ENCODE measurements at places on chromosomes 12 and 14.
A peak's percentile ranks its signal among the peaks of the same experiment; 100 is the strongest.

- DNase-seq, result peak; percentile 11
Observed at GRCh38 chr12:104569346-104570173, 112.8 kb downstream of the CHST11 start.

DNA sequence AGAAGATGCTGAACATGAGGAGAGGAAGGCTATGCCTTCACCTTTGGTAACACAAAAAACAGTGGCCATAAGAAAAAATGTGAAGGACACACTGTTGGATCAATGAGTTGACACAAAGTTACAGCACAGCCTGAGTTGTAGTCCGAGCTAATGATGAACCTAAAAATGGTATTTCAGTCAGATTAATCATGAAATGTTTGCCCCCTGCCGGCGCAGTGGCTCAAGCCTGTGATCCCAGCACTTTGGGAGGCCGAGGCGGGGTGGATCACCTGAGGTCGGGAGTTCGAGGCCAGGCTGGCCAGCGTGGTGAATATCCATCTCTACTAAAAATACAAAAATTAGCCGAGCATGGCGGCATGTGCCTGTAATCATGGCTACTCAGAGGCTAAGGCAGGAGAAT lies 1.3 kb upstream of the CAPRIN2 start:
- DNase-seq, result no peak

DNA sequence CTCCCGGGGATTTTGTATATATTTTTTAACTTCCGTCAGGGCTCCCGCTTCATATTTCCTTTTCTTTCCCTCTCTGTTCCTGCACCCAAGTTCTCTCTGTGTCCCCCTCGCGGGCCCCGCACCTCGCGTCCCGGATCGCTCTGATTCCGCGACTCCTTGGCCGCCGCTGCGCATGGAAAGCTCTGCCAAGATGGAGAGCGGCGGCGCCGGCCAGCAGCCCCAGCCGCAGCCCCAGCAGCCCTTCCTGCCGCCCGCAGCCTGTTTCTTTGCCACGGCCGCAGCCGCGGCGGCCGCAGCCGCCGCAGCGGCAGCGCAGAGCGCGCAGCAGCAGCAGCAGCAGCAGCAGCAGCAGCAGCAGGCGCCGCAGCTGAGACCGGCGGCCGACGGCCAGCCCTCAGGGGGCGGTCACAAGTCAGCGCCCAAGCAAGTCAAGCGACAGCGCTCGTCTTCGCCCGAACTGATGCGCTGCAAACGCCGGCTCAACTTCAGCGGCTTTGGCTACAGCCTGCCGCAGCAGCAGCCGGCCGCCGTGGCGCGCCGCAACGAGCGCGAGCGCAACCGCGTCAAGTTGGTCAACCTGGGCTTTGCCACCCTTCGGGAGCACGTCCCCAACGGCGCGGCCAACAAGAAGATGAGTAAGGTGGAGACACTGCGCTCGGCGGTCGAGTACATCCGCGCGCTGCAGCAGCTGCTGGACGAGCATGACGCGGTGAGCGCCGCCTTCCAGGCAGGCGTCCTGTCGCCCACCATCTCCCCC lies 777 bp downstream of the ASCL1 start:
- DNase-seq, result no peak

- no peak for DNase-seq
Observed at GRCh38 chr12:59298296-59298695, 297.5 kb upstream of the SLC16A7 start.

GRCh38 chr12:45703942-45704341 lies 25.6 kb upstream of the ARID2 start:
- no peak for DNase-seq

DNA sequence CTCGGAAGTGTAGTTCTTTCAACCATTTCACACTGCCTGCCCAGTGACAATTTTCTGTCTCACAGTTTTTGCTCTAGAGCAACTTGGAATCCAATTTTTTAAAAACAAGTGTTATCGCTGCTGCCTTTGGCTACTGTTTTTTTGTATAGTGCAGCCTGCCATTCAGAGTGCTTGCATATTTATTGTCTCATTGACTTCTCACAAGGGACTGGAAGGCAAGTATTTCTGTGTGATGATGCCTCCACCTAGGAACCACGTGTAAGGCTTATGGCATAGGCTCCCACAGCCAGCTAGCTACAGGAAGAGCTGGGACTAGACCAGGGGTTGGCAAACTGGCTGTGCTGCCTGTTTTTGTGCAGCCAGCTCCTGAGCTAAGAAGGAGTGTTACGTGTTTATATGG lies 903 bp downstream of the PARPBP start:
- DNase-seq, result no peak

- no peak for DNase-seq
Observed at GRCh38 chr14:26281280-26281998, 316.4 kb downstream of the NOVA1 start.

DNA sequence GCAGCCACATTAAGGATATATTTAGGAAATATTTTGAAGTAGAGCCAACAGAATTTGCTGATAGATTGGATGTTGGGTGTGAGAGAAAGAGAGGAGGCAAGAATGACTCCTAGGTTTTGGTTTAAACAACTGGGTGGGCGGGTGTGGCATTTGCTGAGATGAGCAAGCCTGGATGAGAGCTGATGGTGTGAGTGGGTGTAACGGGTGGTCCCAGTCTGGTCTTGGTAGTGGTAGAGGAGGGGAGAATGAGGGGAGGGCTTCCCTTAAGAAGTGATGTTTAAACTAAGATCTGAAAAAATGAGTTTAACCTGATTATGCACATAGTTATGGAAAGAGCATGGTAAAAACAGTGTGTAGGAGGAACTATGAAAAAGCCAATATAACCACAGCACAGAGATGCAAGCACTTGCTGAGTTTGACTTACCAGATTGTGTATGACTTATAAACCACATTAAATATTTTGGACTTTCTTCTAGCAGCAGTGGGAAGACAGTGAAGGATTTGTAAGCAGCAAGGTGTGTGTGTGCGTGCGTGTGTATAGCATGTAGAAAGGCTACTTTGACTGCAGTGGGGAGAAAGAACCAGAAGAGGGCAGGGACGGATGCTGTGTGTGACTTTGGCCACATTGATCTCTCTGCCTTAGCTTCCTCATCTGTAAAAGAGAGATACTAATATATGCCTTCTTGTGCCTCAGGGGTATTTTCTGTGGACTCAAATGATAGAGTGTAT lies 139.7 kb downstream of the PRIMA1 start:
- no peak for DNase-seq

DNA sequence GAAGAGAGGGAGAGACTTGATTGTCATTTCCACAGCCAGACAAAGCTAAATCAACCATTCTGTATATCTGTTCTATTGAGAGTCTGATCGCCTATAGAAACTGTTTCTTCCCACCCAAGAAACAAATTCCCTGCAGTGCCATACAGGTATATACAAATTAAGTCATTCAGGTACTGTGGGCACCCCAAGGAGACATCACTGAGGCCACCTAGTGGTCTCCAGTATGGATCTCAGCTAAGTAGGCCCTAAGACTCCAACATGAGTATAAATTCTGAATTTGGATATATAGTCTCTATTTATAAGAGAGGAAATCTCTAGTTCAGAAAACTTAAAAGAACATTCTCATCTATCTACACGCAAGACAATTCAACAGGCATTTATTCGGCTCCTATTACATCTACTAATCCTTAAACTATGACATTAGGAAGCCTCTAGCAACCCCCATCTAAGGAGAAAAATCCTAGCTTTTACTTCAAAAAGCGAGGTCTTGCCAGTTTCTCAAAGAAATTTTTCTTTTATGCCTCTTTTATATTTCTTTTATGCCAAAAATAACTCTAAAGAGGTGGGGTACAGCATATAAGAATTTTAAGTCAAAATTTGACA lies 62.6 kb downstream of the DCAF5 start:
- DNase-seq, result no peak

DNA sequence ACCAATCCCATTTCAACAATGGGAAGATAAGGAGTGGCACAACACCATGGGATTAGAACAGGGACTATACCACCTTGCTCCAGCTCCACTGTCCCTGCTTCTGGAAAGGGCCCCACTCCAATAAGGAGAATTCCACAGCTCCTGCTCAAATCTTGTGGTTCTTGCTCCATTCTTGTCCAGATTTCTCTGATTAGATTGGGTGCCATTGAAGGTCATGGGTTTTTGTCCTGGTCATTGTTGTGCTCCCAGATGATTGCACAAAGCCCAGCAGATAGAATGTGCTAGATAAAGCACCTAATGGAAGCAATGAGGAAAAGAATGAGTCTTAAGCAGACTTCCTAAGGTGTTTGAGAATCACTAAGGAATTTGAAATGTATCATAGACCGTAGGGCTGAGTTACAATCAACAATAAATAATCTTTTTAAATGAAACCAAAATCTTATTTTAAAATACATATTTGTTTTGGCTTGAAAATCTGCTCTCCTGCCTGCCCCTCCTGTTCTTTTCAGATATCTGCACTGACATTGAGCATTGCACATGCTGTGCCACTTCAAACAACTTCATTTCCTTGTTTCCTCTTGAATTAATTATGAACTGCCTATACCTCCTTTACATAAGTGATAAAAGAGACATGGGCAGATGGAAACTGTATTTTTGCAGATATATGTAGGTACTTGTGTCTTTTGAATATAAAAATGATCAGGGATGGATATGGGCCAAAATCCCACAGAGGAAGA lies 115.9 kb downstream of the FGD4 start:
- DNase-seq, result no peak

DNA sequence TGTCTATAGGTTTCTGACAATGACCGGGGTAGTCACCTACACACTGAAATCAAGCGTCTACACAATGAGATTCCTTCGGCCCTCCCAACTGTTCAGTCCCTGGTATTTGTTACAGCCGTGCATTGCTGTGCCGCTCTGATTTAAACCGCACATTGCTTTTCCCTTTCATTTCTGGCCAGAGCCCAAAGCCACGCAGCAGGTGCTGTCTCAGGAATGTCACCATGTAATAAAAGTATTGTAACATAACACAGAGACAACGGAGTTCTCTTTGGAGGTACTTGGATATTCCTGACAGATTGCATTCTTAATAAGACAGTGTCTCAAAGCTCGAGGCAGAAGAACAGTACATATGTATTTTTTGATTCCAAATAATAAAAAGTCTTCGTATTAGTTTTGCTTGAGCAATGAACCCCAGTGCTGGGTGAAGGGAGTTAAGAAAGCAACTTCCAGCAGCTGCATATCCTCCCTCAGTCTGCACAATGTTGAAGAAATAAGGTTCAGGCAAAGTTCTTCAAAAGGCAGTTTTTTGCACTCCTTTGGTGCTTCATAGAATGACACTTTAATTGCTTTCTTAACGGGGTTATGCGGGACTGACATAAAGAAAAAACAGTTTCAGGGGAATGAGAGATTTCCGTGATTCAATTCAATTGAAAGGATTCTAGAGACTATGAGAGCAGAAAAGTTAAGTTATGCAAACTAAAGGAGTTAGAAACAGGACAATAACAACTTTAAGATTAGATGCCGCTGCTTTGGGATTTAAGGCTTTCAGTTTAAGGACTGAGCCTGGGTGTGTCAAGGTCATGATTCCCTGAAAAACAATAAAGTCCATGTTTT lies 288.7 kb upstream of the FLRT2 start:
- no peak for DNase-seq

Data from activated CD8-positive, alpha-beta memory T cell treated with anti-CD3 and anti-CD28 coated beads for 1 hour (primary cell).